GM23248 (cell line): ENCODE measurements at places on chromosomes 1 and 21. TPM values are rescaled to one million over a fixed set of nuclear protein-coding genes. Genes with fewer than 3 reads are reported as not detected.

DNA sequence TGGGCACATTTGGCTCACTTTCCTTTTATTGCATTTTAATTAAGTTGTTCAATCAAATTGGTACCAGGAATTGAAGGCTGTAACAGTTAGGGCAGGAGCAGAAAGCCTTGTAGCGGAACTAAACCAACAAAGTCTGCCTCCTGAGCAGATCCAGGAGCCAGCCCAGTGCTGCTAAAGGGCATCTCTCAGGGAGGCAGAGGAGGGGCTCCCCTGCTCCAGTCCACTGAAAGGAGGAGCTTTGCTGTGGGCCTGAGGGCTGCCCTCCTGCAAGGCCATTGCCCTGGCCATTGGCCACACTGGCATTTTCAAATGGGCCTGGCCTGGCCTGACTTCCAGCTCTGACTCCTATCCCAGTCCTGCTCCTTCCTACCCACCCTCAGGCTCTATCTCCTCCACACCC is 3.7 kb upstream of the TRABD2B start:
- DNase-seq = no peak
- no peaks in the 10 kb centered on the region for H3K36me3 ChIP-seq
- H3K27me3 ChIP-seq = peaks cover 50% of the 10 kb centered on the region
- no peak overlapping the region for H3K27ac ChIP-seq
- H3K4me3 ChIP-seq = no peak overlapping the region

CTSS gene
- 0.38 and 2.5 TPM in 2 replicates for total RNA-seq

DNA sequence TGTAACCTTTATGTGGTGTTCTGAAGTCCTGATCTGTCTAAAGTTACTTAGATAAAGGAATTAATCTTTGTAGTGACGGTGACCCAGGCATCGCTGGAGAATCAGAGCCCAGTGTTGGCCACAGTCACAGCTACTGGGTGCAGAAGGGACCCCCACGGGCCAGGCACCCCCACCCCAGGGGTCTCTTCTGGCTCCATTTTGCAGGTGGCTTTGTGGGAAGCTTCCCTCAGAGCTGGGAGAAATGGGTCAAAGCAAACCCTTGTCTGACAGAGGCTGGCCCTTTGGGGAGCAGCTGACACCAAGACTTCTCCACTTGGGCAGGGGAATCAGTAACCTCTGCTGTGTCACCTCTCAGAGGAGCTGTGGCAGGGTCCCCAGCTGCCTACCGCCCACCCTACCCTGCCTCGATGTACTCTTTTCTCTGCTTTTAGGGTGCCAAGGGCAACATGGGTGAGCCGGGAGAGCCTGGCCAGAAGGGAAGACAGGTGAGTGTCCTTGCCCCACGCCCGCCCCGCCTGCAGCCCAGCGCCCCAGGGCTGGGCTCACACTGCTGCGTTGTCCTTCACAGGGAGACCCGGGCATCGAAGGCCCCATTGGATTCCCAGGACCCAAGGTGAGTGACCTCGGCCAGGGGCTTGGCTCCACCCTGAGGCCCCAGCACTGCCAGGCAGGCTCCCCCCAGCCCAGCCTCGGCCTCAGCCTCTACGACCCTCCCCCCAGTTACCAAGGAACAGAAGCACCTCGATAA is 17.7 kb downstream of the COL6A2 start:
- DNase-seq = no peak
- H3K27me3 ChIP-seq = no peaks in the 10 kb centered on the region
- peaks cover 60% of the 10 kb centered on the region for H3K36me3 ChIP-seq

RPTN gene
- total RNA-seq = not detected in 2 replicates

- peak within 1 kb of the TSS; percentile 96 for H3K27ac ChIP-seq
- H3K4me1 ChIP-seq = peaks cover 21% of the 10 kb centered on the region
- H3K4me3 ChIP-seq = peak within 1 kb of the TSS; percentile 93
- no peaks in the 10 kb centered on the region for H3K27me3 ChIP-seq
Measured at GRCh38 chr1:86914601-86914997, at the start of gene HS2ST1. Gene HS2ST1, plus strand, starts transcription at chr1:86914635.
